ENCODE measurements at places on chromosomes 16 and 17. TPM values are rescaled to one million over a fixed set of nuclear protein-coding genes. Genes with fewer than 3 reads are reported as not detected.

The SPNS3 gene
- total RNA-seq = 0.49 TPM

The CD19 gene
- total RNA-seq = not detected

The EFTUD2 gene
- total RNA-seq = 266 TPM

The SNX20 gene
- total RNA-seq = not detected

The CNTD1 gene
- not detected for total RNA-seq

The RHBDF2 gene
- 50.5 TPM for total RNA-seq

The UMOD gene
- total RNA-seq = not detected

The KRT39 gene
- total RNA-seq = not detected

The LGALS9B gene
- not detected for total RNA-seq

The ZSCAN10 gene
- total RNA-seq = not detected

The CEP295NL gene
- 6.4 TPM for total RNA-seq

The NUBP1 gene
- total RNA-seq = 24.7 TPM

The GNG13 gene
- not detected for total RNA-seq

The TPSG1 gene
- total RNA-seq = not detected
